ENCODE measurements at places on chromosomes 3 and 15. TPM values are rescaled to one million over a fixed set of nuclear protein-coding genes. Genes with fewer than 3 reads are reported as not detected.

Gene WDR93
- total RNA-seq: 2.1 TPM

GRCh38 chr3:31364711-31365110 lies 168.0 kb upstream of the STT3B start:
- DNase-seq: no peak

DNA sequence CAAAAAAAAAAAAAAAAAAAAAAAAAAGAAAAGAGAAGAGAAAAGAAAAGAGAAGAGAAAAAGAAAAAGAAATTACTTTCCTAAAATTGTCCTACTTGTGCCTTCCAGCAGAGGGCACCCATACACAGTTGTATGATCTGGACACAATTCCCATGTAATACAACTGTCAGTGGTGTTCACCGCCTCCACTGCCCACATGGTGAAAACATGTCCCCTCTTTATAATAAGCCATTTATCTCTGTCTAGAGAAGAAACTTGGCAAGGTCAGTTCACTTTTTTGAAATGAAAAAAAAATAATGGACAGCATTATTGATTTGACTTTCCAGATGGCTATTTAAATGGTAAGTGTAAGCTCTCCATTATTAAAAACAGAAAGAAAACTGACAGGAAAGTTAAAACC lies 459.4 kb downstream of the GBE1 start:
- no peak for DNase-seq

- no peak for DNase-seq
Observed at GRCh38 chr15:87841426-87841998, 415.0 kb downstream of the NTRK3 start.

- no peak for DNase-seq
Observed at GRCh38 chr15:65008983-65009382, 19.3 kb upstream of the SPG21 start.

GRCh38 chr15:33492434-33493052 lies 181.8 kb downstream of the RYR3 start:
- no peak for DNase-seq
